Activated effector memory CD4-positive, alpha-beta T cell treated with Interleukin-2 at 50 U/mL for 16 hours (primary cell): ENCODE measurements at places on chromosomes 5 and 9.

DNA sequence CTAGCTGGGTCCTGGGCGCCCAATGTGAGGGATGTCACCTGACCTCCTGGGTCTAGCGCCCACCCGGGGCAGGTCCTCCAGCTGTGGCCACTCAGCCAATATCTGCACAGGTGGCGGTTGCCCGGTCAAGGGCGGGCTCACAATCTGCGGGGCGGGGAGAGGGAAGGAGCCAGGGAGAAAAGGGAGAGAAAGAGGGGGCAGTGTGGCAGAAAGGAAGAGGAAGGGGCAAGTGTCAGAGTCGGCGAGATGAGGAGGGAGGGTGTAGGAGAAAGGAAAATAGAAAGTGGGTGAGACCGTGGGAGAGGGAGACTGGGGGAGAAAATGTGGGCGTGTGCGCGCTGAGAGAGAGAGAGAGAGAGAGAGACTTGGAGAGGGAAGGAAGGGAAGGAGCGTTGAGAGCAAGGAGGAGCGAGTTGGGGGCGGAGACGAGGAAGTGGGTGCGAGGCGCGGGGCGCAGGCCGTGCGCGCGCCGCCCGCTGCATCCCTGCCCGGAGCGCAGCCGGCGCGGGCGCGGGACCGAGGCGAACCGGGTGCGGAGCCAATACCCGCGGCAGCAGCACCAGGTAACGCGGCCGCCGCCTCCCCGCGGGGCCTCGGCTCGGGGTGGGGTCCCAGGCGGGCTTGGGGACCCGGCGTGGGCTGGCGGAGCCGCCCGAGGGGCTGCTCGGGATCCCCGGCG is at the start of gene HRH2:
Gene HRH2 (plus strand): TSS at position 479 of the 679 bp plus-strand sequence. CDS start 25,163 bp downstream, outside the sequence.
- peak; percentile 18 for DNase-seq

- DNase-seq, result peak; percentile 10
Observed at GRCh38 chr9:107425101-107426025, 64.2 kb downstream of the KLF4 start.

DNA sequence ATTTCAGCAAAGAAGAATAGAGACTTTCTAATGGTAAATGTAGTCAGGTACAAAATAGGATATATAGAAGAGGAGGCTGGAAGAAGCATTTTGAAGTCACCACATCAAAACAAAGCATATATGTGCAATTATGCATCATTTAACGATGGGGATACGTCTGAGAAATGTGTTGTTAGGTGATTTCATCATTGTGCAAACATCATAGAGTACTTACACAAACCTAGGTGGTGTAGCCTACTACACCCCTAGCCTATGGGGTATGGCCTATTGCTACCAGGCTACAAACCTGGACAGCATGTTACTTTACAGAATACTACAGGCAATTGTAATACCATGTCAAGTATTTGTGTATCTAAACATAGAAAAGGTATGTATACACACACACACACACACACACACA is 28.4 kb downstream of the ELP1 start:
- DNase-seq, result no peak

GRCh38 chr9:5518937-5519319 is 8.6 kb downstream of the PDCD1LG2 start:
- no peak for DNase-seq

- DNase-seq, result no peak
Observed at GRCh38 chr9:71183251-71183650, 61.8 kb upstream of the TRPM3 start.

GRCh38 chr5:100901821-100902341 is 1.2 kb downstream of the ST8SIA4 start:
- DNase-seq, result peak; percentile 52

DNA sequence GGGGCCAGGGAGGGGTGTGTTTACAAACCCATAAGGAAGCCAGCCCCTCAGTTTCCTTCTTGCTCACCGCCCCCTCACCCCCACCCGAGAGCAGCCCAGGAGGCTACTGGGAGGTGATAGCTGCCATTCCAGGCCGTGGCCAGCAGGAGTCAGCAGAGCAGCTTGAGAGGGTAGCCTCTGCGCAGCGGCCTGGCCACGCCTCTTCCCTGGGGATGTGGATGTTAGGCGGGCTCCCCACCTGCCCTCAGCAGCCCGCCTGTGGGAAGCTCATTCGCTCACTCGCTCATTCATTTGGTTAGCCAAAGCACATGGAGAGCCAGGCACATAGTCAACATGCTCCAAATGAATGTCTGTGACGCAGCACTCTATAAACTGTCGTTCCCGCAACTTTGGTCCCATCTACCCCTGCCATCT is 6.1 kb upstream of the DPM2 start:
- DNase-seq, result peak; percentile 60

DNA sequence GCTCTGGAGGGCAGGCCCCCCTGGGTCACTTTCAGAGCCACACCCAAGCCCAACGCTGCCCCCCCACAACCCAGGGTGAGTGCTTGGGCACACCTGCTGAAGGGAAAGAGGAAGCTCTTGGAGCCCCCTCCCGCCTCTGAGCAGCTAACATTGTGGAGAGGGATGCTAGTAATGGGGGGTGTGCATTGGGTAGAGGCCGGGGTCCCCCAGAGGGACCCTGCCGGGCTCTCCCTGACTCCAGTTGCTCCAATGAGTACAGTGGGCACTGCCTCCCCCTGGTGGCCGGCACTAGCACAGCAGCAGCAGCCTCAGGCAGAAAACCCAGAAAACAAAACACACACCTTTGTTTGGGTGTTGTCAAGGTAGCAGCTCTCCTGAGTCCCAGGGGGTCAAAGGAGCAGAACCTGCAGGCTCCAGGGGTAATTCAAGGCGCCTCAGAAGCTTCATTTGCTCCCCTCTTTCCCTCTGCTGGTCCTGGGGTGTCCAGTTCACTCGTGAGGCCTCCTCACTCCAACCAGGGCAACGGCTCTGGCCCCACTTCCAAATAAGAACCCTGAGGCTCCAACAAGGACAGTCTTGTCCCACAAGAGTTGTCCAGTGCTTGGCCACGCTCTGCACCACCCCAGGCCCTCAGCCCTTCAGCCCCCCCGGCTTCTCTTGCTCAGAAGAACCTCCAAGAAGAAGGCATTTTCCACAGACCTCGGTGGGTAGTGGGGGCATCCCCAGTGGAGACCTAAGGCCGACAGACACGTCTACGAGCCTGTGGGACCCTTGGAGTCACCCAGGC is 16.1 kb downstream of the GBGT1 start:
- DNase-seq, result peak; percentile 71

GRCh38 chr5:163456840-163457239 is 3.1 kb downstream of the NUDCD2 start:
- no peak for DNase-seq

GRCh38 chr5:54529565-54529964 is 12.0 kb downstream of the SNX18 start:
- DNase-seq, result no peak

DNA sequence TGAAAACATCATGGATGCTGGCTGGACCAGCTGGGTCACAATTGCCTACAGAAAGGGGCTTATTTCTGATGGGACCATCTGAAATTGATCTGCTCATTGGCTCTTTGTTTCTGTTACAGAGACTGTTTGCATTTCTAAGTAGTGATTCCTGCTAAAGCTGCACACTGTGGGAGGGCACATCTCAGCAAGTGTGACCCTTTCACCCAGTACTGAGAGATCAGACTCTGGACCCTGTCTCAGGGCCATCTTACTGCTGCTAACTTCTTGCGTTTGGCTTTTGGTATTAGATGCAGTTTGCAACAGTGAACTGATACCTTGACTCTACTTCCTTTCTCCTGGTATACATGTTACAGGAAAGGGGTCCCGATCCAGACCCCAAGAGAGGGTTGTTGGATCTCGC is 24.5 kb upstream of the KDM4C start:
- DNase-seq, result no peak
